ENCODE measurements at places on chromosomes 16 and 17.

- DNase-seq: no peak
Measured at GRCh38 chr17:3747805-3748204, 24.1 kb downstream of the HASPIN start.

- no peak for DNase-seq
Measured at GRCh38 chr16:87691686-87692079, 74.1 kb downstream of the KLHDC4 start.

GRCh38 chr17:43634591-43635125 lies 27.1 kb downstream of the MEOX1 start:
- DNase-seq: no peak

GRCh38 chr17:65920996-65921395 lies 270.9 kb downstream of the CEP112 start:
- DNase-seq: no peak

- no peak for DNase-seq
Measured at GRCh38 chr16:821751-822150, 21.2 kb upstream of the GNG13 start.

GRCh38 chr16:19147126-19147525 lies 20.9 kb upstream of the SYT17 start:
- no peak for DNase-seq

GRCh38 chr16:72788269-72788809 lies 259.6 kb downstream of the ZFHX3 start:
- DNase-seq: no peak

DNA sequence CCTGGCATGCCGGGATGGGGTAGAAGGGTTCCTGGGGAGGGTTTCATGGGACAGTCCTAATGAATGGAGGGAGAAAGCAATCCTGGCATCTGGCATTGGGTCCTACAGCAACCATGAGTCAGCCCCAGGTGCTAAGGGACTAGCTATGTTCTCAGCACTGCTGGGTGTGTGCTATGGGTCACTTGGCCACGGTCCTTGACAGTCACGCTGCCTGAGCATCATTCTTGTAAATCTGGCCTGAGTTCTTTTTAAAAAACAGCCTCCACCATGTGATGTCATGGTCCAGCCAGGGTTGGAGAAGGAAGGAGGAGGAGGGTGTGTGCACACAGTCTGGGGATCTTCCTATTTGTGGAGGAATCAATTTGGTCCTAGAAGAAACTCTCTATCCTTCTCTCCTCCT lies 6.2 kb upstream of the RAMP2 start:
- DNase-seq: no peak

DNA sequence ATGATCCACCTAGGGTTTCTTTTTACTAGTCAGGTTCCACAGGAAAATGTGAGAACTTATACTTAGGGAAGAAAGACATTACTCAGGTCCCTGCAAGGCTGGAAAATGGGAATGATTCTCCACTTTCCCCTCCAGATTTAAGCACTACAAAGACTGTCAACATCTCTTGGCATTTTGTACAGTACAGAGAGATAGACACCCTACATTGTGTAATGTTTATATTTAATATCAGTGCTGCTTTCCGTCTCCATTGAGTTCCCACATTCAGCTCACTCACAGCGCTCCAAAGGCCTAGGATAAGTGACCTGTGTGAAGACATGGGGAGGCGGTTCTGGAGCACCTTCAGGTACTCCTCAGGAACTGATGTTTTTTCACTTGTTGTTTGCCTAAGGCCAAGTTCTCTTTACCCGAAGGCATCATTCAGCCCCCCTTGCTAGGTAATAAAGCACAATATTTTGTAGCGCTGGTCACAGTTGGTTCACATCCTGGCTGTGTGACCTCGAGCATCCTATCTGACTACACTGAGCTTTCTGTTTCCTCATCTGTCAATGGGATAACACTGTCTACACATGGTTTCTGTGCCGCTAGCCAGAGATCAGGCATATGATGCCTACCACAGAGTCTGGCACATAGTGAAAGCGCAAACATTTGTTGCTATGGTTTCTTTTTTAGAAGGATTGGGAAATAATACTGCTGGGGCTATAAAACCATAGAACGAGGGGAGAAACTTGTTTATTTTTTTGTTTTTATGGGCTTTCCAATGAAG lies 226.6 kb downstream of the ZFHX3 start:
- DNase-seq: no peak

Measured in activated naive CD4-positive, alpha-beta T cell treated with Interleukin-2 at 50 U/mL for 16 hours (primary cell).